ENCODE measurements at places on chromosomes 12 and 14.
A peak's percentile ranks its signal among the peaks of the same experiment; 100 is the strongest.

GRCh38 chr12:123937707-123938591 lies 34.7 kb downstream of the CCDC92 start:
- DNase-seq: peak; percentile 44

DNA sequence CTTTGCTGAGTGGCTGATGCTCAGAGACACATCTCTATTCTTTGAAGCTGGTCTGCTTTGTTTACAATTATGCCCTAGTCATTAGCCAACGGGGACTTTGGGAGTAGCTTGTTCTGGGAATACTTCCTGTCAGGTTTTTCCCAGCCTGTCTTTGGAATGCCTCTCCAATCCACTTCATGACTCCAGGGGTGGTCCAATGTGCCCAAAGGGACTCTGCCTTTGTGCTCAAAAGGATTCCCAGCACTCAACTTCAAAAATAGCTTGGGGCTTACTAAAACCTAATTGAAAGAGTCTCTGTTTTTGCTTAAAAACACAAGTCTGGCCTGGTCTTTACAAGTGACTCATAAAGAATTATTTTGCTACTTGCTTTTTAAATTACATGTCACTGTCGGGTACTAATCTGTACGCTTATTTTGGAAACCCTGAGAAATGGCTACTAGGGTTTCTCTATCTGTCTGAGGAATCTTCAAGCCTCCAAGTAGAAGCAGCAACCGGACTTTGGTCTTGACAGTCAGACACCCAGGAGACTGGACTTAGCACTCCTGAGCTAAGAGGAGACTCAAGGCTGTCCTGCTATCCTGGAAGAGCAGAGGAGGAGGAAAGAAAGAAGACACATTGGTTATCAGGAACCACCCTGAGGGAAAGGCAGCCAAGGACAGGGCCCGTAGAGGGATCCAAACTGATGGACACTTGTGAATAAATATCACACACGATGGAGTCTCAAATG lies 20.7 kb downstream of the PHLDA1 start:
- DNase-seq: no peak

- no peak for DNase-seq
Measured at GRCh38 chr14:89674936-89675335, 257.9 kb upstream of the FOXN3 start.

DNA sequence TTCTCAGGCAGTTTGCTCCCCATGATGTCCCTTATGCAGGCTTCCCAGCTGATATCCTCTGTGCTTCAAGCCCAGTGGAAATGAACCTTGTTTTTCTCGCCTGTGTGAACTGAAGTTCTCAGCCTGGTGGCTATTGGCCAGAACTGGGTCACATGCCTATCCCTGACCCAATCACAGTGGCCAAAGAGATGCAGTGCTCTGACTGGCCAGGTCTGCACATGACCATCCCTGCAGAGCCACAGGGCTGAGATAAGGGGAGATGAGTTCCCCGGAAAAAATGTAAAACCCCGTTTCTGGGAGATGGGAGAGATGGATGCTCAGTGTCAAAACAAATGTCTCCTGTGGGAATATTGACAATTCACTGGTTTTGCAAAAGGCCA lies 34.7 kb upstream of the FZD10 start:
- DNase-seq: no peak

- DNase-seq: no peak
Measured at GRCh38 chr14:59244581-59244980, 56.1 kb downstream of the DAAM1 start.

DNA sequence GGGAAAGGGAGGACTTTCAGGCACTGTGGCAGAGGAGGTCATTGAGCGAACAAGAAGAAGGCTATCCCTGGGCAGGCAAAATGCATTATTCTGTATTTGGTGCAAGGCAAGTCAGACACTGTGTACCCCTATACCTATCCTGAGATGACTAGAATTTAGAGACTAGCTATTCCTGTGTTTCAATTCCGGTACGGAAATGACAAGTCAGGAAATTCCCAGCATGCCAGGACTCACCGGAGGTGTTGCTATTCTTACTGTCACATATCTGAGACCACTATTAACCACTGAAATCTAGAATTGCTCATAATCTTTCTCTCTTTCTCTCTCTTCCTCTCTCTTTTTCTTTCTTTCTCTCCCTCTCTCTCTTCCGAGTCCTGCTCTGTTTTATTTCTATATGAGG lies 297.1 kb downstream of the PDZRN4 start:
- DNase-seq: no peak

GRCh38 chr12:59780605-59781135 lies 184.8 kb downstream of the SLC16A7 start:
- DNase-seq: no peak

- no peak for DNase-seq
Measured at GRCh38 chr12:110047297-110047940, 903 bp downstream of the C12orf76 start.

- no peak for DNase-seq
Measured at GRCh38 chr12:47041327-47041726, 38.1 kb upstream of the PCED1B start.

DNA sequence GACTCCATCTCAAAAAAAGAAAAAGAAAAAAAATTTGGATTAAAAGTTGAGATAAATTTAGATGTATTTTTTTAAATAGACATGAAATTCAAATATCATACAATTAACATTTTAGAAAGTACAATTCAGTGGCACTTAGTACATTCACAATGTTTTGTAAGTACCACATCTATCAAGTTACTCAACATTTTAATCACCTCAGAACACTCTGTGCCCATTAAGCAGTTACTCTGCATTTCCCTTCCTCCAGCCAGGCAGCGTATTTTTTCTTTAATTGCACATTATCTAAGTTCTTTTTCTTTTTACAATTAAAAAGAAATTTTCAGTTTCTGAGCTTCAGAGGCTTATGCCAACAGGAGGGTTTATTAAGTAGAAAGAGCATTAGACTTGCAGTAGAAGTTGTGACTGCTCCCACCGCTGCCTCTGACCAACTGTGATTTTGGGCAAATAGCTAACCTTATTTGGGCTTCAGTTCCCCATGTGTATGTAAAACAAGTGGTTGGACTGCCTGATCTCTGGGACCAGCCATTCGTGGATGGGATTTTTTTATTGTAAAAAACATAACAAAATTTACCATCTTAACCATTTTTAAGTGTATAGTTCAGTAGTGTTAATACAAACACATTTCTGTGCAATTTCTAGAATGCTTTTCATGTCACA lies 65.7 kb downstream of the WNK1 start:
- DNase-seq: no peak

DNA sequence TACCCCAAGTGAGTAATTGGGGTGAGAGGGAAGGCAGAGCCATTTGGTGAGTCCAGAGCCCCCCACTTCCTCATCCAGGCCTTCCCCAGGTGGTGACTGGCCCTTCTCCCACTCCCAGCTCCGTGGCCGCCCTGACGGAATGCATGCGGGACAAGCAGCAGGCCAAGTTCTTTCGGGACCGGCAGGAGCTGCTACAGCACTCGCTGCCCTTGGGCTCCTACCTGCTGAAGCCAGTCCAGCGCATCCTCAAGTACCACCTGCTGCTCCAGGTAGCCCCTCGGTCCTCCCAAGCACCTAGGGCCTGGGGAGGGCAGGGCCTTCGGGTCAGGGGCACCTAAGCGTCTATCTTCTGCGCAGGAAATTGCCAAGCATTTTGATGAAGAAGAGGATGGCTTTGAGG lies 26.5 kb downstream of the PLEKHG3 start:
- DNase-seq: no peak

DNA sequence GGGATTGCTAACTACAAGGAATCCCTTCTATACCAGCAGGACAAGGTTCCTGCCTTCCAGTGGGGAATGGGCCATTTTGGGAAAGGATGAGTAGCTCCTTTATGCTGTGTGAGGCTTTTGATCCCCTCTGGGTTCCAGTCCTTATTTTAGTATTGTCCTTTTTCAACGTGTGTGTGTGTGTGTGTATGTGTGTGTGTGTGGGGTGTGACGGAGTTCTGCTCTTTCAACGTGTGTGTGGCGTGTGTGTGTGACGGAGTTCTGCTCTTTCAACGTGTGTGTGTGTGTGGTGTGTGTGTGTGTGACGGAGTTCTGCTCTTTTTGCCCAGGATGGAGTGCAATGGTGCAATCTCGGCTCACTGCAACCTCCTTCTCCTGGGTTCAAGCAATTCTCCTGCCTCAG lies 27.4 kb downstream of the RAB35 start:
- no peak for DNase-seq

- DNase-seq: no peak
Measured at GRCh38 chr12:132069336-132069985, 74.7 kb downstream of the DDX51 start.
